NCI-H1105 treated with DMSO at 0.1 percent for 48 hours (cell line): ENCODE measurements at places on chromosomes 2 and 18.

DNA sequence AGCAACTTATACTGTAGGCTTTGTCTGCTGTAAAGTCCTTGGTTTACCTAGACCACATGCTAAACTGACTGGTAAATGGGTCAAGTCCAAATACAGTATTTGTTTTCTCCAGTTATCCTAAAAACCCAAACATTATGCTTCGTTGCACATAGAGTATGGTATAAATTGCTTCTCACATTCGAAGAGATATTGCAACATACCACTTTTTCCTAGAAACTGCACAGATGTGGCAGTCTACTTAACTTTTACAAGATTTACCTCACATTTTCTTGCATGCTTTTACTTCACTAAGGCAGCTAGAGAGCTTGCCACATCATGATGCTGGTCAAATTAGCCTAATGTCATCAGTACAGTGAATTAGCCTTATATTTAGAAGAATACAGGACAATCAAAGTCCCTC is 66.0 kb upstream of the SCN7A start:
- DNase-seq, result no peak

DNA sequence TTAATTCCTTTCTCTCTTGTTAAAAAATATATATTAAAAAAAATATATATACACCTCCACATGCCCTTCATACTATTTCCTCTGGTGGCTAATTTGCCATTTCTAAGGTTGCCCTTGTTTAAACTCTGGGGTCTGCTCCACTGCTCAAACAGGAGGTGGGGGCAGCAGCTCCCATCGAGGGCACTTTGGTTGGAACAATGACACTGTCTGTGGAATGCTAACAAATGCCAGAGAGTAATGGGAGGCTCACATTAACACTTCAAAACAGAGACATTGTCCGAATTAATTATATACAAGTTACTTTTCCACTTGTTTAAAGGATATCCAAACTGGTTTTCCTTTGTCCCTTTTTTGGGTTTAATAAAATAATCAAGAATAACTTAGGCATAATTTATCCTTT is 58.8 kb upstream of the CD302 start:
- no peak for DNase-seq

GRCh38 chr18:55069497-55069896 is 110.2 kb upstream of the CCDC68 start:
- no peak for DNase-seq

DNA sequence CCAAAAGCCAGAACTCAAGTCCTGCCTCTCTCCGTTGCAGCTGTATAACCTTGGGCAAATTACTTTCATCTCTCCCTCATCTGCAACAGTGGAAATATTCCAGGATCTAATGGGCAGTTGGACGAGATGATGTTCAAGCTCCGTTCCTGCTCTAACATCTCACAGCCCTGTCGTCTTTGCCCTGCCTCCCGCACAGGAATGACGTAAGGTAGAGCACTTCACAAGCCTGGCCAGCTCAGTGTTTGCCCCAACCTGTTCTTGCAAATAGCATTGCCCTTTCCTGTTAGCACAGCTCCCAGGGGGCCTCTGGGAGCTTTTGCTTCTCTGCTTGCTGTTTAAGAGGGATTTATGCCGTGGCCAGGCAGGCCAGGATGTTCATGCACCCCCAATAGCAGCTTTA is 107.9 kb downstream of the KLHL29 start:
- DNase-seq, result peak; percentile 24

GRCh38 chr2:232228971-232229894 is 149.3 kb upstream of the ALPP start:
- no peak for DNase-seq

DNA sequence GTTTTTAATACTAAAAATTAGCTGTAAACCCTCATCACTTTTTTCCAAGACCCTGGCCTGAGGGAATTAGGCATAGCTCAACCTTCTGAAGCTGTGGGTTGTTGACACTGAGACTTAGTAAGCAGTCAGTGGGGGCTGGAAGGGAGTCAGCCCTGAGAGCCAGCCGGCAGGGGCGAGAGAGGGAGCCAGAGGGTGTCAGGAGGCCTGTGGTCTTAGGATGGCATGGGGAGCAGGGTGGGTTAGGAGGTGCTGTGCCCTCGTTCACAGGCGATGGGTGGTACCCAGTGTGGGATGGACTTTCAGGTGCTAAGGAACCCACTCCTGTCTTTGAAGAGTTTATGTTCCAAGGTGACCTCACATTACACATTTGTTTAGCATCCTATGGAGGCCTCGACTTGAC is 49.3 kb downstream of the IL1RL2 start:
- DNase-seq, result no peak

DNA sequence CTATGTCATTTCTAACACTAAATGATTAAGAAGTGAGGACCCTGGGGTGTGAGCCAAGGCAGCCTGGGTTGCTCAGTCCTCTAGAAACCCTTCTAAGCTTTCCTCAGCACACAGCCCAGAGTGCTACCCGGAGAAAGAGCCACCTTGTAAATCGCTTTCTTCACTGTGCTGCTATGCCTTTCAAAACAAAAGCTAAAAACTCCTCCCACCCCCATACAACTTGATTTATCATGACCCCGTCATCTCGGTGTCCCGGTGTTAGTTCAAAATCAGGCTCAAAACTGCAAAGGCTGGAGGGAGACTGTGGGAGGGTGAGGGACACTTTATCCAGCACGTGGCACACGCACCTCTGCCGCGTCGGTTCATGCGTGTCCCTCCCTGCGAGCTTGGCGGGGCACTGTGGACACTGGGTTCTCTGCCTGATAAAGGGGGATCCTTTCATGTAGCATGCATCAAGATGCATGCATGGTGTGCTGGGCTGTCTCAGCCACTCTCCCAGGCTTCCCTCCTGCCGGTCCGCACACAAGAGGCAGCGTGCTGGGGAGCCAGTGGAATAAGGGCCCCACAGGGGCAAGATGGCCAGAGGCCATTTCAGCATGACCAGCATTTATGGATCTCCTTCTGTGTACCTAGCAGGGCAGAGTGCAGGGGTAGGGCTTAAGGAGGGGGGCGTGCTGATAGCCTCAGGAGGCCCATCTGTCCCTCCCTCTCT is 170.4 kb downstream of the SMAD7 start:
- no peak for DNase-seq

DNA sequence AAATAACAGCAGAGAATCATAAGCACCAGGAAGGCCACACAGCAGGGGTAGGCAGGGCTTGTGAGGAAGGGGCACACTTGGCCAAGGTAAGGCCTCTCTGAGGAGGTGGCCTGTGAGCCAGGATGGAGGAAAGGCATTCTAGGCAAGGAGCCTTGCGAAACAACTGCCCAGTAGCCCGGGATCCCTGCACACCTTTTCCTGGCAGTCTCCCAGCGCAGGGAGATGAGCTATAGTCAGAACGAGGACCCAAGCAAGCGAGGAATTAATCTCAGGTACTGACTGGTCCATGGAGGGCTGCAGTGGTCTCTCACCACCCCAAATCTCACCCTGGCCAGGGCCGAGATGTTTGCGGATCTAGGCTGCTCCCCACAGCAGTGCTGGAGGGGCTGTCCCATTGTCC is 64.9 kb upstream of the STPG4 start:
- no peak for DNase-seq
